GM23248 (cell line): ENCODE measurements at places on chromosomes 5 and 9. TPM values are rescaled to one million over a fixed set of nuclear protein-coding genes. Genes with fewer than 3 reads are reported as not detected.

Gene NDUFS4
- 102 and 127 TPM in 2 replicates for total RNA-seq

Gene WNT8A
- total RNA-seq = not detected in 2 replicates

Gene CCL27
- total RNA-seq = not detected in 2 replicates

DNA sequence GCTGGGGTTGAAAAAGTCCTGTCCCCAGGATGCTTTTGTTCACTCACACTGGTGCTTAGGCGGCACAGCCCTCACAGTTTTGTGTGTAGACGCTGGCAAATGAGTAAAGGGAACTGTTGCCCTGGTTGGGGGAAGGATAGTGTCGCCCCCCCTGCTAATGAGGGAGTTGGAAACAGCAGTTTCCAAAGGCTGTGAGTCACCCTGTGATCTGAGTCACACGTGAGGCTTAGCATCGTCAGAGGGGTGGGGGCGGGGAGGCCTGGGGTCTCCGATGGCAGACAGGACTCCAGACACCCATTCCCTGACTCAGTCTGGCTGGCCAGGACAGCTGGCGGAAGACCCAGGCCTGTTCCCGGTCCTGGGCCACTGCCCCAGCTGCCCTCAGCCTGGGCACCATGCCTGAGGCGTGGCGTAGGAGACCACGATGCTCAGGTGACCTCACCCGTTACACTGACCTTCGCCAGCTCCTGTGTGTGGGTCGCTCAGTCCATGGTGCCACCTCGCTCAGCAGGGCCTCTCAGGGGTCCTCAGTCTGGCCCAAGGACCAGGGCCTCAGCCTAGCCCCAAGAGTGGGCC lies 2.9 kb downstream of the DNAJB5 start:
- peak; percentile 94 for DNase-seq

DNA sequence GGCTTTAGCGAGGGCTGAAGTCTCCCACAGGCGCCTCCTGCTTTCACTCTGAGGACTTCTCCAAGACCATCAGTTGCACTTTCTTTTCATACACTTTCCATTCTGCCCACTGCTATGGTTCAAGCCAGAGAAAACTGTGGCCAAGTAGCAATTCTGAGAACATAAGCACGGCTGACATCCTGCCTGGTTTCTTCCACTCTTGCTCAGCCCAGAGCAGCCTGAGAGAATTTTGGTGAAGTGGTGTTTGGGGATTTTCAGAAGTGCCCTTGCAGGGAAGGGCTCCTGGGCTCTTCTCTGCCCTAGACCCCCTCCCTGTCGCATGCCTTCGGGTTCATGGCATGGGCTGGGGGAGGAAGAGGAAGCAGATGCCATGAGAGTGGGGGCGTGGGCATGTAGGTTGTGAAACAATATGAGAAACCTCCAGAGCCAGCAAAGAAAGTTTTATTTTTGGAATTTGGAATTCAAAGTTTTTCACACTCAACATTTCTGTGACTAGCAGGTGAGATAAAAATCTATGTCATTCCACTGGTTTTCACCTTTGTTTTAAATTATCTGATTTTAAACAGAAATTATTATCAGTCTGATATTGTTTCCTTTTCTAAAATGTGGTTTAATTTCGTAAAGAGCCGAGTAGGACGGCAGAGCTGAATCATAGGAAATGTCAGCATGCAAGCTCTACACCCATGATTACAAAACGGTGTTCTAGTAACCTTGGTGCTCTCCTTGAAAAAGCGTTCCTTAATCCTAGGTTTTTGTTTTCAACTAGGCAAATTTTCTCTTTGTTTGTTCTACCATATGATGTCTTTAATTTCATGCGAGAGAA lies 27.8 kb upstream of the TNFSF8 start:
- DNase-seq = peak; percentile 41

- DNase-seq = no peak
Observed at GRCh38 chr9:13027879-13028278, 251.6 kb downstream of the MPDZ start.

DNA sequence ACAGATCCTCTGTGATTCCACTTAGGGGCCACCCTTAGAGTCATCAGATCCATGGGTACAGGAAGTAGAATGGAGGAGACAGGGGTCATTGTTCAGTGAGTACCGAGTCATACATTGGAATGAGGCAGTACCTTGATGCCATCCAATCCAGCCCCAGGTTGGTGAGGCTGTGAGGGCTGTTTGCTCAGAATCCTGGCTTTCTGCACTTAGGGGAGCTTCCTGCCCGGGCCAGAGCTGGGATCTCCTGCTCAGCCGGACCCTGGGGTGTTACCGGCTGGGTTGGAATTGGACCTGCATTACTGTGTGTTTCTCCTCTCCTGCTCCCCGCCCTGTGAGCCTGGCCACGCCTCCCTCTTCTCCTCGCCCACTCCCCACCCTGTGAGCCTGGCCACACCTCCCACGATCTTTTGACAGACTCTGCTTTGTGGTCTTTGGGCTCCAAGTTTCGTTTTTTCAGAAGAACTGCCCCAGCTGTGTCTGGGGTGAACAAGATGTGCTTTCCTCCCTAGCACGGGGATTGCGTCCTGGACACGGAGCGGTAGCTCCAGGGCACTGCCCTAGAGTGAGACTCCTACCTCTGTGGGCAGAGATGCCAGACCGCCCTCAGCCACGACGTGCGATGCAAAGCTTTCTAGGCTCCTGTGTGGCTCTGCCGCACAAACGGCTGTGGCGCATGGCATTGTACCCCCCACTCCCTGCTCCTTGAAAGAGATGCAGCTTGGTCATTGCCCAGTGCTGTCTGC lies 15.4 kb downstream of the TRAF2 start:
- peak; percentile 70 for DNase-seq

- DNase-seq = no peak
Observed at GRCh38 chr9:121171236-121171635, 30.4 kb downstream of the RAB14 start.

DNA sequence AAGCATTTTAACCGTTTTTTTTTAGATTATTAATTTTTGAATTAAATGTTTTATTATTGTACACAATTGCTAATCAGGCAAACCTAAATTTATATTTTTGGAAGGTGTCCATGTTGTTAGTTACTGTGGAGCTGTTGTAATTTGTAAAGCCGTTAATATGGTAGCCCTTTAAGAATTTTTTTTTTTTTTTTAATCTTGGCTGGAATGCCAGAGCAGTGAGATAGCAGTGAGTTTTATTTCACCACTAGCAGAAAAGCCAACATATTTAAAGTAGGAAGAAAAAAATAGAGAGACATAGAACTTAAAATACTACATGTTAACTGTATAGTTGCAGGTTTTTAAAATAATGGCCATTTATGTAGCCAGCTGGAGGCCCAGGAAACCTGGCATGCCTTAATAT lies 35.3 kb upstream of the RNF20 start:
- DNase-seq = peak; percentile 51

DNA sequence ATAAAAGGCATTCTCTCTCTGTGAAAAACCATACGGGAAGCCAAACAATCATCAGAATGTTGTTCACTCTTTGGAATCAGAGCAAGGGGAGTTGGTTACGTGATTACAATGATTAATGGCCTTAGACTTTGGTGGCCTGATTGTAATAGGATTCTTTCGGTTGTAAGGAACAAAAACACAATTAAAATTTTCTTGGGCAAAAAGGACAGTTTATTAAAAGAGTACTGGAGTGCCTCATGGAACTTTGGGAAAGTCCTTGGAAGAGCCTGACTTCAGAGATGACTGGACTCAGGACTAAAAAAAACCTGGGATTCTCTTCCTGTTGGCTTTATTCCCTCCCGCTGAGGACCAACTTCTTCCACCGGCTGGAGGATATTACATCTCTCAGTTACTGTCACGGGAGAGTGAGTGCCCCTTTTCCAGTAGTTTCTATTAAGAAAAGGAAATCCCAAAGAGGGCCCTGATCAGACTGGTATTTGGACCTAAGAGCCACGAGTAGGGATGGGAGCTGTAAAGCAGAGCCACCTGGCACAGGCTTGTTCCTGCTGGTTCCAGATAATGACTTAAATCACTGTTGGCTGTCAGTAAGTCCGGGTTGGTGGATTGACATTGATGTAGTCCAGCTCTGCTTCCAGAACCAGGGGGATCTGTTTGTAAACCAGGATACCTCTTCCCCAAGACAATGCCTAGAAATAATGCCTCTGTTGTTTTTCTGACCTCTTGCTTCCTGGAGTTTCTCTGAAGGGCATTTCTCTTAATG lies 53.9 kb downstream of the CFAP95 start:
- DNase-seq = peak; percentile 57

- DNase-seq = peak; percentile 53
Observed at GRCh38 chr9:128068386-128069205, 564 bp downstream of the SLC25A25 start.

DNA sequence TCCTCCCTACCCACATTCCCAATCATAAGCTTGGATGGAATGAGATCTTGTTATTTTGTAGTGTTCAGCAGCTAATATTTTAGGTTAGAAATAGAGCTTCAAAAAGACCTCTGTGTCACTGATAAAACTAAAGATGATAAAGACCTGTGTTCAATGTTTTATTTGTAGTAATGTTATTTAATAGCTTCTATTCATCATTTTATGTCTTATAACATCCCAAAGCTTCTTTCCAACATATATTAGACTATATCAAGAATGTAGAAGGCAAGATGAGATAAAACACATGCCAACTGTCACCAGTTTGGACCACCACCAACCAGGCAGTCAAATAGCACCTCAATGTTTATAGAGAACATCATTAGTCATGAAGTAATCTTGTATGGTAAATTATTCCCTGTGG lies 409.5 kb upstream of the ITGA1 start:
- no peak for DNase-seq

DNA sequence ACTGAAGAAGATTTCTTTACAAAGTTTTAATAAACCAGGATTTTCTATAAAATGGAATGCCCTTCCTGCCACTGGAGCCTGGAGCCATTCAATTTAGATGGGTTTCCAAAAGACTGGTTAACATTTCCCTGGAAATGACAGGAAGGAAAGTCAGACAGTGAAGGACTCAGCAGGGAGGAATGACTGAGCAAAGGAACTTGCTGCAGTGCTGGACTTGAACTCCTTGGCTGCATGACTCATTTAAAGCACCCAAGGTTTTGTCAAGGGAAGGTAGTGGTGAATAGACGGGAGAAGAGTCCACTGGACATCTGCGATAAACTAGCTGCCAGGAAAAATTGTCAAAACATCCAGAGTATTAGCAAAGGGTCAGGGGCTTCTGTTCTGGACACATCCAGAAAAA lies 163.8 kb upstream of the SLC28A3 start:
- DNase-seq = peak; percentile 12

GRCh38 chr5:107964722-107965121 lies 294.0 kb upstream of the EFNA5 start:
- DNase-seq = no peak

DNA sequence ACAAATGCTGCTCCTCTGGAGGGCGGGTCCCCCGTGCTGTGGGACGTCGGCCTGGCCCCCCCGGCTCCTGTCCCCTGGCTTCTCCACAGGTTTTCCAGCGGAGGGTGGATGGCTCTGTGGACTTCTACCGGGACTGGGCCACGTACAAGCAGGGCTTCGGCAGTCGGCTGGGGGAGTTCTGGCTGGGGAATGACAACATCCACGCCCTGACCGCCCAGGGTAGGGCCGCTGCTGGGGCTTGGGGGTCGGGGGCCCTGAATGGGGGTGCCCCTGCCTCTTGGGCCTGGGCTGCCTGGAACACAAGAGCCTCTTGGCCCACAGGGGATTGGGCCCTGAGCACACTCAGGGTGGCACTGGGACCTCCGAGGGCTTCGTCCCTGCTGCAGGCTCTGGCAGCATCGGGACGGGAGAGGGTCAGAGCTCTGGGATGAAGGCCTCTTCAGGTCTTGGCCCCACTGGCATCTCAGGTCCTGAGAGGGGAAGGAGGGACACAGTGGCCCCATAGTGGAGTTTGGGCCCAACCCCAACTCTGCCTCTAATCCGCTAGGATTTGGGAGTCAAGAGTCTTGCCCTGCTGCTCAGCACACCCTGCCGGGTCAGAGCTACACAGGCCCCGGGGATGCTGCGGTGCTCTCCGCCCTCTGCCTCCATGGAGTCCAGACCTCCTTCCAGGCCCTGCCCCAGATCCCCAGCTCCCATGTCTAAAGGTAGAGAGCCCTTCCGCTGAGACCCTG lies 5.2 kb downstream of the FCN2 start:
- DNase-seq = no peak
